Aortic smooth muscle cell (primary cell): ENCODE measurements at places on chromosomes 7 and 10. TPM values are rescaled to one million over a fixed set of nuclear protein-coding genes. Genes with fewer than 3 reads are reported as not detected.

CRYGN gene
- total RNA-seq, result 0.12 and 0.13 TPM in 2 replicates

AGBL3 gene
- 1.6 and 1.7 TPM in 2 replicates for total RNA-seq

TMEM139 gene
- not detected in 2 replicates for total RNA-seq

HYAL4 gene
- not detected in 2 replicates for total RNA-seq

NFE2L3 gene
- total RNA-seq, result 0.31 and 0.79 TPM in 2 replicates

SLC18A3 gene
- total RNA-seq, result not detected in 2 replicates

HIBADH gene
- total RNA-seq, result 61.0 and 93.0 TPM in 2 replicates

LRRN3 gene
- total RNA-seq, result 12.4 and 42.8 TPM in 2 replicates

AGAP9 gene
- 2.0 and 3.3 TPM in 2 replicates for total RNA-seq

COL1A2 gene
- 2,181 and 2,693 TPM in 2 replicates for total RNA-seq
